AG04449 (cell line): ENCODE measurements at places on chromosomes 2 and 18.

DNA sequence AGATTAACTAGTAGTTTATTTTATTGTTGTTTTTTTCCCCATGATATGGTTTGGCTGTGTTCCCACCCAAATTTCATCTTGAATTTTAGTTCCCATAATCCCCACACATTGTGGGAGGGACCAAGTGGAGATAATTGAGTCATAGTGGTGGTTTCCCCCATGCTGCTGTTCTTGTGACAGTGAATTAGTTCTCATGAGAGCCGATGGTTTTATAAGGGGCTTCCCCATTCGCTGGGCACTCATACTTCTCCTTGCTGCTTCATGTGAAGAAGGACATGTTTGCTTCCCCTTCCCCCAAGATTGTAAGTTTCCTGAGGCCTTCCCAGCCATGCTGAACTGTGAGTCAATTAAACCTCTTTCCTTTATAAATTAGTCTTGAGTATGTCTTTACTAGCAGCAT lies 36.5 kb downstream of the GALNT14 start:
- no peak for DNase-seq

DNA sequence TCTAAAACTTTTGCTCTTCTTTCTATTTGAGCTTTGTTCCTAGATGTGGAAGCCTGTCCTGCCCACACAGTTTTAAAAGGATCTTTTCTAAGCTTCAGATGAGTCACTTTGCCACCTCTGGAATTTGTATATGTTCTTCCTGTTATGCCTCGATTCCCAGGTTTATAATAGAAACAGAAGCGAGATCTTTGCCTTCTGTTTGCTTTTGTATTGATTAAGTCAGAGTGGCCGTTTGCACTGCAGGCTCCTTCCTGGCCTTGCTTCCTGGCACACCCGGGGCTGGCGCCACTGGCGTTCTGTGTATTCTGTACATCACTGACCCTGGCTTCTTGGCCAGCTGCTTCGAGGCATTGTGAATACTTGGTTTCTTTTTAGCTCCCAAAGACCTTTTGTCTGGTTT lies 91.8 kb downstream of the MTCL1 start:
- no peak for DNase-seq

- no peak for DNase-seq
Observed at GRCh38 chr18:3248062-3248657, 559 bp downstream of the MYL12A start.

DNA sequence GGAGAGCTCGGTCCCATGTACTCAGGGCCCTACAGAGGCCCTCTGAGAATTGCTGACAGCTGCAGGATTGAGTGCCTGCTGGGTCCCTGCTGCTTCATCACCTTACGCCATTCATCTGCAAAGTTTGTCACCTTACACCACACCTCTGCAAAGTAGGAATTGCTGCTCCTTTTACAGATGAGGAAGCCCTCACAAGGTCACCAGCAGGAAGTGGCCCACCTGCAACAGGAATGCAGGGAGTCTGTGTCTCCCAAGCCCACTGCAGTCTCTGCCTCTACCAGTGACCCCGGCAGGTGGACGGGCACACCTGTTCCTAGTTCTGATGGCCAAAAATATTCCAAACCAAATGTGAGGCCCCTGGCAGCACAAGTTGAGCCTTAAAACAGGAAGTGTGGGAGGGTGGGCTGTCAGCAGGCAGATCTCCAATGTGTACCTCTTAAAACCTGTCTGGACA lies 441.4 kb downstream of the NBAS start:
- DNase-seq: no peak

DNA sequence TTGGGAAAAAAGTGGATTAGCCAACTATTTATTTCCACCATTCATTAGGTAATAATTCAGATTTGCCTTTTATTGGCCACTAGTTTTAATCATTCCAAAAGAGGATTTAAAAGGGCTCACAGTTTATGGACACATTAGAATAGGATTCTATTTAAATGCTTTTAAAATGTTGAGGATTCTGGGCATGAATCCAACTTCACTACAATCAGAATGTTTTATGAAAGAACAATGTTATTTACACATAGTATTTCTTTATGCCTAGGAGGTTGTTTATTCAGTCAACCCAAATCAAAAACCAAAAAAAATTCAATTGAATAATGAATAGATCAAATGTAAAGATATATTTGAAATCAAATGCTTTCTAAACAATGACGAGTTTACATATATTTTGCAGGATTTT lies 232.2 kb downstream of the GULP1 start:
- DNase-seq: no peak

GRCh38 chr2:73246850-73247249 lies 12.7 kb downstream of the CCT7 start:
- DNase-seq: no peak

DNA sequence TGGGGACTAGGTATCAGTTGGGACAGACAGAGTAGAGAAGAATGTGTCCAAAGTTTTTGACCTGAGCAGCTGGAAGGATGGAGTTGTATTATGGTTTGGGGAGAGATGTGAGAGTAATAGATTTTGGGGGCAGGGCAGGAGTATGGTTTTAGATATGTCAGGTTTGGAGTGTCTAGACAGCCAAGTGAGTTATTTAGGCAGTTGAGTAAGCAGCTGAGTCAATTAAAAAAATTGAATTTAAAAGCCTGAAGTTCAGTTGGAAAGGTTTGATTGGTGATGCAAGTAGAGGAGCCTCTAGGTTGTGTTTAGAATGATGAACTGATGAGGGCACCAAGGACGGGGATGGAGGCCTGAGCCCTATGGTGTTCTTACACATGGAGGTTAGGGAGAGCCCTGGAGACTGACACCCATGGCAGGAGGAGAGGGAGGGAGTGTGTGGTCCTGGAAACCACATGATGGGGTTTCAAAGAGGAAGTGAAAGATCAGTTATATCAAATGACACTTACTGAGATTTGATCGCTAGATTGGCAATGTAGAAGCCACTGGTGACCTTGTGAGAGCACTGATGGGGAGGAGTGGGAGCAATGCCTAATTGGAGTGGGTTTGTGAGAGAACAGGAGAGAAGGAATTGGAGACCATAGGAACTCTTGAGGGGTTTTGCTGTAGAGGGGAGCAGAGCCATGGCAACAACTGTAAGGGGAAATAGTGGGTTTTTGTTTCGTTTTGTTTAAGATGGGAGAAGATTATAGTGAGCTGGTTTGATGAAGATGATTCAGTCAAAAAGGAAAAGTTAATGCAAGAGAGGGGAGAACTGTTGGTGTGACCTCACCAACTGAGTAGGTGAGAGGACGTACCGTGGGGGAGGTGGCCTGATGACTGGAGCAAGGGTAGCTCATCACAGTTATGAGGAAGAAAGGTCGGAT lies 10.3 kb downstream of the ITGA6 start:
- DNase-seq: no peak

DNA sequence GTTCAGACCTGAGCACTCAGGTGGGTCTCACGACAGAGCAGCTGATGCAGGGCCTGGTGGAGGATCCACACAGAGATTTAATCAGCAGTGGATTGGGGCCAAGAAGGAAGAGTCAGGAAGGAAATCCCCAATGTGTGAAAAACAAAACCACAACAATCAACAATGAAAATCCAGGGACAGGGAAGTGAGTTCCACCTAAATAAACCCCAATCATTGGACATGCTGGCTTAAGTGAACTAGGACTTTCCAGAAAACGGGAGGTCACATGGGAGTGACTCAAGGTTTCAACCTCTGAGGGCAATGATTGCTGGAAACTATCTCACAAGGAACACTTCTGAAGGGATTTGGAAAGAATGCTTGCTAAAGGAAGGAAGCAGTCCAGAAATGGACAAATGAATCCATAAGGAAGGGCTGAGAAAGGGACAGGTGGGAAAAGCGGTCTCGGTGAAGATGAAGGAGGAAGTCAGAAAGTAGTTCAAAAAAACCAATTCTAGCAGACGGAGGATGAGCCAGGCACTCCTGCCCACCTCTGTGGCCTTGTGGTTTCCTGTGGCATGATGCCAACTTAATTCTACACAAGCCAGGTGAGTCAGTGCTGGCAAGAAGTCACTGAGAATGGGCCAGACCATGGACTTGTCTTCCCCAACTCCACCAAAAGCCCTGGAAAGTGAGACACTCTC lies 15.4 kb upstream of the XDH start:
- DNase-seq: no peak

DNA sequence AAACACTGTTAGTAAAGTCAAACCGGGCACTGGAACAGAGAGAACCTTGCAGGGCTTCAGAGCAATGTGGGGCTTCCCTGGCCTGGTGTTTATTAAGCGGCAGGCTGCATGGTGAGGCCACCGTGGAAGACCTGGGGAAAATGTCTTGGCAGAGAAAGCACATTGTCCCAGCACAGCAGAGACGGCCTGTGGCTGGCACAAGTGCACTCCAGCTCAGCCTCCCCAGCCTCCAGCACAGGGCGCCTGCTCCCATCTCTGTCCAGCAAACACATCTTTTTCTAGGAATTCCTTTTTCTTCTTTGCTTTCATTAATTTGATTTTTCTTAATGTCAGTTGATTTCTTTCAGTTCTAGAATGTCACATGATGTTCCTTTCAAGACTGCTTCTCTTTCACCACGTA lies 138.2 kb upstream of the NFATC1 start:
- no peak for DNase-seq

GRCh38 chr2:159139216-159139933 lies 147.1 kb downstream of the WDSUB1 start:
- no peak for DNase-seq

GRCh38 chr2:130380096-130380934 lies 24.5 kb downstream of the PTPN18 start:
- no peak for DNase-seq

- no peak for DNase-seq
Observed at GRCh38 chr2:191253476-191253875, 8.3 kb downstream of the MYO1B start.
